ENCODE measurements at places on chromosomes 13 and 19.

- DNase-seq = no peak
These were observed 3.9 kb downstream of the SIAH3 start for GRCh38 chr13:45847554-45848224.

DNA sequence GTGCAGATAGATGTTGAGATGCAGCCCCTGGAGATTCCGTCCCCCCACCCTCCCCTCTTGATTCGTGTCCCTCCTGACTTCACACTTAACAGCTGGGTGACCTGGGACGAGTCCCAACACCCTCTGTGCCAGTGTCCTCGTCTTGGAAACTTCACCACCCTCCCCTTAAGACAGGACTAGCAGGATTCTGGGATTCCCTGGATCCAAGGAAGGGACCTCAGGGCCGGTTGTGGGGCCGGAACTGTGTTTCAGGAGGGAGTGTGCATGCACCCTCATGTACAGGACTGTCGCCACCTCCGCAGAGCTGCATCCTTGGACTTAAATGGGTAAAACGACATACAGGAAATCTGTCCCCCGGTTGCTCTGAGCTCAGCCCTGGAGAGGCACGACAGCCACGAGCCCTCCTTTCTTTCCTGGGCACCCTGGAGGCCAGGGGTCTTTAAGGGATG lies 990 bp downstream of the MYO9B start:
- no peak for DNase-seq

DNA sequence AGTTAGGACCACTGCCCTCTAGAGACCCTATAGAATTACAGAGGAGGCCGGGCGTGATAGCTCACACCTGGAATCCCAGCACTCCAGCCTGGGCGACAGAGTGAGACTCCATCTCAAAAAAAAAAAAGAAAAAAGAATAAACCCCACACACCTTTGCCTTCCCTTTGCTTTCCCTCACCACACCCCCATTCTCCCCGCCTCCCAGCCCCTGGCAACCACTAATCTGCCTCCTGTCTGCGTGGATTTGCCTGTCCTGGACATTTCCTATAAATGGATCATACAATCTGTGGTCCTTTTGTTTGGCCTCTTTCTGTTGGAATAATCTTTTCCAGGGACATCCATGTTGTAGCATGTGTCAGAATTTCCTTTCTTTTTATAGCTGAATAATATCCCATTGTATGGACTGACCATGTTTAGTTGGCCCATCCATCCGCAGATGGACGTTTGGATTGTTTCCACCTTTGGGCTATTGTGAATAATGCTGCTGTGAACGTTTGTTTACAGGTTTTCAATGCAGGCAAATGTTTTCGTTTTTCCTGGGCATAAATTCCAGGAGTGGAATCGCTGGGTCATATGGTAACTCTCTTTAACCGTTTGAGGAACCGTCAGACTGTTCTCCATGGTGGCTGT lies 15.3 kb downstream of the NACC1 start:
- no peak for DNase-seq

DNA sequence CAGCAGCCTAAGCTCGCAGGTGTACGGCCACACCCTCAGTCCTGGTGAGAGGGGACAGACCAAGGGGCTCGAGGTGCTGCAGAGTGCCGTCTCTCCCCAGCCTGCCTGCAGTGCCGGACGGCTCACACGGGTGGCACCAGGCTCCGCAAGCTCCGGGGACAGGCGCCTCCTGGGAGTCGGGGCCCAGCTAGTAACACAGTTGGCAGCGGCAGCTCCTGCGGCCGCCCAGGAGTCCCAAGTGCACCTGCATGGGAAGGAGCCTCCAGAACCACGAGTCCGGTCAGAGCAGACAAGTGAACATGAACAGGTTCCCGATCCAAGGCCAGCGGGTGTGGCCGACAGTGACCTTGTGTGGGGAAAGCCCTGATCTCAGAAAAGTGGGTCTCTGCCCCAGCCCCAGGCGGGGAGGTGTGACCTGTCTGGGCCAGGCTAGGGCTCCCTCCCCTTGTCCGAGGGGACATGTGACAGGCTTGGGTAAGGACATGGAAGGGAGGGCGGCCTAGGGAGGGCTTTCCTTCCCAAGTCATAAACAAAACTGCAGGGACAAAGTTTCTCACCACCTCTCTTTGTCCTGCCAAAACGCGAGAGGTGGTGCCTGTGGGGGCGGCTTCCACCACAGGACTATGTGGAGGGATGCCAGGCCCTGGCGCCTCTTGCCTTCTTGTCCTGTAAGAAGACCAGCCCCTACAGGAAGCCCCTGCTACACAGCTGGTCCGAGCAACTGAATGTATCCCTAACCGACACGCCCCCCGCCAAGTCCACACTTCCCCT lies 46.5 kb downstream of the MLLT1 start:
- DNase-seq = no peak

- no peak for DNase-seq
These were observed 73.3 kb downstream of the SLC7A1 start for GRCh38 chr13:29522044-29522685.

DNA sequence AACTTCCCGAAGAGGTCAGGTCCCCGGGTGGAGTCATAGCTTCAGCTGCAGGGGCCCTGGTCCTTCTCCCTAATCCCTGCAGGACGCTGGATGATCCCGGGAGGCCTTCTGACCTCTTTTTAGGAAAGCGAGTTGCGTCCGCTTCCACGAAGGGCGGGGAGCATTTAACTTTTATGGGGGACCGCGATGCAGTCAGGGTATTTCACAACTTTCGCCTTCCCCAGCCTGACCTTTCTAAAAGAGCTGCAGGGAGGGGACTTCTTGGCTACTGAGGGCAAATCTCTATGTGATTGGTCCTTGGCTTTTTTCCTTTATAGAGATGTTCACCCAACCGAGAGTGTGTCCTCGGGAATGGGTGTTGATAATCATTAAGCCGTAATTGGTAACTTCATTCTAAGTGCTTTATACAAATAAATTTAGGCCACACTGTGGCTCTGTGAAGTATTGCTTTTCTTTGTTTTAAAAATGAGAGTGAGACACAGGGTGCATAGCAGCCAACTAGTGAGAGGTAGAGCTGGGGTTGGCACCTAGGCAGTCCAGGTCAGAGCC lies 778 bp downstream of the ZNF230 start:
- no peak for DNase-seq

GRCh38 chr13:89584058-89584620 lies 1763.3 kb upstream of the MIR17HG start:
- no peak for DNase-seq

DNA sequence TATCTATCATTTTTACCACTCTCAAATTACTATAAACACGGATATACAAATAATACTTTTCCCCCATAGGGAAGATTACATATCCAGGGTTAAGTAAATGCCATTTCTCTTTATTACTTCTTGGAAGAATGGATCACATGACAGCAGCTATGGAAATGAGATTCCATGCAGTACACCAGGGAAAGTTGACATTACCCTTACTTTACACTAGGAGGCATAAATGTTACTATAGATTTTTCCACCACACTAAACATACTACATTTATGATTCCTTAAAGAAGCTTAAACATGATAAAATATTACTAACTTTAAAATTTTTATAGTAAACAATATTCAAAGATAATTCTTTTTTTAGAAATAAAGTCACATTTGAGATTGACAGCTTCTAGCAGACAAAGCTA lies 611.4 kb downstream of the PCDH9 start:
- DNase-seq = no peak

GRCh38 chr13:98542568-98543377 lies 34.1 kb downstream of the STK24 start:
- no peak for DNase-seq

DNA sequence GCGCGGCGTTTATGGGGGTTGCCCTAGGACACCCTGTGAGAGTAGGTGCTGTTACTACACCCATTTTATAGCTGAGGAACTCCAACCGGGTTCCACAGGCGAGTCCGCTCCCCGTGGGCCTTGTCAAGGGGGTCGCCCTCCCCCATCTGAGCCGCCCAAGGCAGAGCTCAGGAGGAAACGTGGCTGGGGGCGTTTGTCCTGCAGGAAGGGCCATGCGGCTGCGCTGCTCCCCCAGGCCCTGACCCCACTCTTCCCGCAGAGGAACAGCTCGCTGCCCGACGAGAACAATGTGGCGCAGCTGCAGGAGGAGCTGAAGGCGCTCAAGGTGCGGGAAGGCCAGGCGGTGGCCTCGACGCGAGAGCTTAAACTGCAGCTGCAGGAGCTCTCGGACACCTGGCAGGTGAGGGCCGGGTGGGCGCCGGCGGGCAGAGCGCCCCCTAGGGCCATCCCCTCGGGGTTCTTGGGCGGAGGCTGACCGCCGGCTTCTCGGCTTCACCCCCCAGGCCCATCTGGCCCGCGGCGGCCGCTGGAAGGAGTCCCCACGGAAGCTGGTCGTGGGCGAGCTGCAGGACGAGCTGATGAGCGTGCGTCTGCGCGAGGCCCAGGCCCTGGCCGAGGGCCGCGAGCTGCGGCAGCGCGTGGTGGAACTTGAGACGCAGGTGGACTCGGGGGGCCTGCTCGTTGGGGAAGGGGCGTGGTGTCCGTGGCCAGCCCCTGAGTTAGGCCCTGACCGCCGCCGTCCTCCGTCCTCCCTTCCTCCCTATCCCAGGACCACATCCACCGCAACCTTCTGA lies 12.4 kb downstream of the PRR36 start:
- no peak for DNase-seq

- no peak for DNase-seq
These were observed 69.4 kb downstream of the TSC22D1 start for GRCh38 chr13:44506719-44507118.

DNA sequence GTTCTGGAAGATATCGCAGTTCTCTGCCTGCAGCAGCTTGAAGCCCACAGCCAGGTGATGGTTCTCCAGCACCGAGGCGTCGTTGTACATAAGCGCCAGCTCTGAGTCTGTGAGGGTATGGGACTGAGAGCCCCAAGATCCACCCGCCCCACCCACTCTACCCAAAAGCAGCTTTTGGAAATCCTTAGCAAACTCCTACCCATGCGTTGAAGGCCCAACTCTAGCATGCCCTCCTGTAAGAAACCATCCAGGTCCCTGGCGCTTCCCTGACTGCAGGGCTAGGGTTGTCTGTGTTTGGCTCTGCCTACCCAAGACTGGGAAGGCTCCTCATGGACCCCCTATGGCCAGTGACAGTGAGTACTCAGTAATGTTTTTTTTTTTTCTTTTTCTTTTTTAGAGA lies 9.4 kb downstream of the PDE4C start:
- DNase-seq = no peak

GRCh38 chr19:13887018-13887436 lies 10.1 kb downstream of the NANOS3 start:
- no peak for DNase-seq

GRCh38 chr19:8370176-8371010 lies 6.4 kb downstream of the ANGPTL4 start:
- DNase-seq = no peak

GRCh38 chr19:16441661-16442162 lies 30.1 kb downstream of the EPS15L1 start:
- DNase-seq = no peak

GRCh38 chr19:40528078-40528477 lies 48.6 kb upstream of the SHKBP1 start:
- no peak for DNase-seq

DNA sequence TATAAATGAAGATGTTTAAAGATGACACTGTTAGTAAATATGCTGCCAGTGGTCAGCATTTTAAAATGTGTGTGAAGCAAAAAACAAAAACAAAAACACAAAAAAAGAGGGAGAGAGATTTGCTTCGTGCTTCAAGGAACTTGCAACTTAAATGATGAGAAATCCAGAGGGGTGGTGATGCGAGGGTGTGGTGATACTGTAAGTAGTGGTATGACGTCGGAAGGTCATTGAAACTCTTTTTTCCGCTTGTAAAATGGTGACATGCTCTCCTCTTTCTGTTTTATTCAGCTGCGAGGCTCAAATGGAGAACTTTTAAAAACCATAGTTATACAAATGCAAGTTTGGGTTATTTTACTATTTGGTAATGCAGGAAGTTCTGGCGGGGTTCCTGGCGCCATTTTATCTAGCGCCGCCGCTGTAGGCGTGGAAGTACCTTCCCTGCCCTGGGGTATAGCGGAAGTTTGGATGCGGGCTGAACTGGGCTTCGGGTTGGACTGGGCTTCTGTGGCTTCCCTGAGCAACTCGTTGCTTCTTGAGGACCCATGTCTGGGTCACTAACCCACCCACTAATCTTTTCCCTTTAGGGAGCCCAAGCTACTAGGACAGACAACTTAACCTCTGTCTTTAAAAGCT lies 34.8 kb downstream of the DGKH start:
- DNase-seq = no peak

- no peak for DNase-seq
These were observed 3.5 kb upstream of the KLHL26 start for GRCh38 chr19:18633321-18633720.

- DNase-seq = no peak
These were observed 15.7 kb downstream of the STK11 start for GRCh38 chr19:1220976-1221903.

DNA sequence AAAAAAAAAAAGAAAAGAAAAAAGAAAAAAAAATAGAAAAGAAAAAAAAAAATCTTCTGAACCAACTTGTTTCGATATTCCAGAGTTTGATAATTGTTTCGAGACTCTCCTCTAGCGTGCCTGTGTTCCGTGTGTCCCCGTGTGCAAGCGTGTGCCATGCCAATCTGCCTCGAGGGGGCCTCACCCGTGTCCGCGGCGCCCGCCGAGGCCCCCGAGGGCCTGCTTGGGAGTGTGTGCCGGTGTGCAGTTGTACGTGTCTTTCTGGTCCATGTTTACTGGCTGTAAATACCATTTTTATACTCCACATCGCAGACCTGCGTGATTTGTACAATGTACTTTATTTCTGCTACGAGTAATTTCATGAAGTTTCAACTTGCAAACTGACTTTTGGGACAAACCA lies 69.9 kb upstream of the NFIC start:
- DNase-seq = no peak

GRCh38 chr13:49220856-49221589 lies 885 bp downstream of the MLNR start:
- DNase-seq = peak; percentile 9

DNA sequence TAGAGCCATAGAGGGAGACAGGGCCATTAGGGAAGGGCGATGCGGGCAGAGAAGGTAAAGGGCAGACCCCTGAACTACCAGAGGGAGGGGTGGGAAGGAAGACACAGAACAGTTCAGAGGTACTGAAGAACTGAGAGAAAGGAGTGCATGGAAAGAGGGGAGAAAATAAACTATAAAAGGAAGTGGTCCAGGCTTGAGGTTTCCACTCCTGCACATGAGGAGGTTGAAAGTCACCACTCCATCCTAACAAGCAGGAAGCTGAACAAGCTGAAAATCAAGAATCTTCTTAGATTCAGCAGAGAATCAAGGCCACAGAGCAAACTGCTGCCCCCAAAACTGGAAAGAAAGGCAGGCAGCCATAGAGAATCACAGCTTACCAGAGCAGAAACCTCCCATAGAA lies 45.1 kb downstream of the MIPEP start:
- no peak for DNase-seq

Measured in activated gamma-delta T cell (primary cell).